Thyroid gland (tissue), 4 donors: ENCODE measurements at places on chromosomes 1 and 21. TPM values are rescaled to one million over a fixed set of nuclear protein-coding genes. Genes with fewer than 3 reads are reported as not detected.

Gene SAMD13
- total RNA-seq = 5.6 TPM

- H3K36me3 ChIP-seq = no peaks in the 10 kb centered on the region
- H3K4me1 ChIP-seq = peaks cover 42% of the 10 kb centered on the region
- no peak for DNase-seq
- no peaks in the 10 kb centered on the region for H3K27me3 ChIP-seq
Measured at GRCh38 chr21:38997051-38997842, 186.0 kb downstream of the PSMG1 start.

- DNase-seq = no peak
- H3K27me3 ChIP-seq = no peaks in the 10 kb centered on the region
- H3K27ac ChIP-seq = no peak overlapping the region
- H3K4me1 ChIP-seq = no peaks in the 10 kb centered on the region
- H3K4me3 ChIP-seq = no peak overlapping the region
Measured at GRCh38 chr1:22107126-22107525, 35.8 kb downstream of the WNT4 start.

DNA sequence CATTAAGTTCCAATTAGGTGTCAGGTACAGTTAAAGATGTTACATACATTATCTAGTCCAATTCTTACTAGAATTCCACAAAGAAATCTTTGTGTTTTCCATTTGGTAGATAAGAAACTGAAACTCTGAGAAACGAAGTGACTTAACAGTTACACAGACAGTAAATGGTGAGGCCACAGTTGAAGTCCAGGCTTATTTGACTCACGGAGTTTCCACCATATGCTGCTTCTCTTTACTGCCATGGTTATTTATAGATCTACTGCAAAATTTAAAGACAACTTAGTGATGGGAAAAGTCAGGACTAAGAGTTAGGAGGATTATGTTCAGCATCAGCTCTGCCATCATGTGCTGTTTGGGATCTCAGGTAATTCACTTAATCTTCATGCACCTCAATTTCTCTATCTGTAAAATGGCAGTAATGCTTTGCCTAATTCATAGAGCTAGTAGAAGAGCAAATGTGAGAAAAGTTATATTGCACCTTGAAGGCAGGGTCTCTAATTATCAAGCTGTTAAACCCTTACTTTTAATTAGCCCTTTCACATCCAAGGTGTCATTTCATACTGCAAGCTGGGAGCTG lies 26.2 kb upstream of the SAMSN1 start:
- no peaks in the 10 kb centered on the region for H3K4me1 ChIP-seq
- H3K4me3 ChIP-seq = no peak overlapping the region
- DNase-seq = no peak
- H3K27ac ChIP-seq = no peak overlapping the region
- H3K27me3 ChIP-seq = no peaks in the 10 kb centered on the region

DNA sequence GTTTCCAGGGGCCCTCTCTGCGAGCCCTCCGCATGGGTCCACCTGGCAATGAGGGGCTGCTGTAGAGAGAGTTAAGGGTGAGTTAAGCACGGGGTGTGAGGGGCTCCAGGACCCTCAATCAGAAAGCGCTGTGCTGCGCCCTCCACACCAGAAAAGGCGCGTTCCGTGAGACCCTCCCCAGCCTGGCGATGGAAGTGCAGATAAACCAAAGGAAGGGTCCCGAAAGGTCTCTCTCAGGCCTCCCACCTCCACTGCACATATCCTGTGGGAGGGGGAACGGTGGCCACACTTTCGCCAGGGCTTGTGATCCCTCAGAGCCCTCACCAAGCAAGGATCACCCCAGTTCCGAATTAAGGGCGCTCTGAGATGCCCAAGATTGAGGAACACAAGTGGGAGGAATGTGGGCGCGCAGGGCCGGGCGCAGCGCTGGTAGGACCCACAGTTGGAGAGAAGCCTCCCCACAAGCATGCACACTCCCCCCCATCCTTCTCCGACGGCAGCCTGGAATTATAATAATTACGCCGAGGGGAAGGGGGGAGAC lies 1.1 kb downstream of the WNT3A start:
- H3K27ac ChIP-seq = no peak overlapping the region
- H3K36me3 ChIP-seq = no peaks in the 10 kb centered on the region
- H3K27me3 ChIP-seq = peaks cover 19% of the 10 kb centered on the region
- H3K4me1 ChIP-seq = no peaks in the 10 kb centered on the region
- DNase-seq = no peak

DNA sequence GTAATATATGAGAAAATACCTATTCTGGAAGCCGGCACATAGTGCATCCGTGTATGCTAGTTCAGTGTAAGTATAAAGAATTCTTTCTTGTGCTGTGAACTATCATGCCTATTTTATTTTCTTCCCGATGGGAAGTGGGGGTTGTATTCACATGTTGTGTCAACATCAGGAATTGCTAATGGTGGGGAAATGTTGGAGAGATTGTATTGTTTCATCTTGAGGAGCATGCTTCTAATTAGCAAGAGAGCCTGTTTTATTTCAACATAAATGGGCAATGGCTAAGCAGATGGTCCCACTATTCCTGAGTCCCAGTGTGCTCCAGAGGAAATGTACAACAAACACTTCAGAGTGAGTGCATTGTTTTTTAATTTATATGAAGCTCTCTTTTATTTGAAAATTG lies 485.2 kb downstream of the PLPP3 start:
- H3K4me3 ChIP-seq = no peak overlapping the region
- no peaks in the 10 kb centered on the region for H3K4me1 ChIP-seq
- no peaks in the 10 kb centered on the region for H3K27me3 ChIP-seq
- H3K27ac ChIP-seq = no peak overlapping the region

Gene PALMD
- total RNA-seq = 8.9 TPM

Gene AMY2A
- total RNA-seq = not detected

Gene OR2W3
- total RNA-seq = 8.8 TPM

Gene ZMYND12
- total RNA-seq = 6.4 TPM

DNA sequence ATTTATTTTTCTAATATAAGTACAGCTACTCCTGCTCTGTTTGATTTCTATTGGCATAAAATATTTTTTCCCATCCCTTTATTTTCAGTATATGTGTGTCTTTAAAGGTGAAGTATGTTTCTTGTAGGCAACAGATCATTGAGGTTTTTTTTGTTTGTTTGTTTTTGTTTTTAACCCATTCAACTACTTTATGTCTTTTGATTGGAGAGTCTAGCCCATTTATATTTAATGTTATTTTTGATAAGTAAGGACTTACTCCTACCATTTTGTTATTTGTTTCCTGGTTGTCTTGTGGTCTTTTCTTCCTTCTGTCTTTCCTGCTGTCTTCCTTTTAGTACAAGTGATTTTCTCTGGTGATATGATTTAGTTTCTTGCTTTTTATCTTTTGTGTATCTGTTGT lies 285.1 kb upstream of the PROX1 start:
- DNase-seq = no peak
- no peak overlapping the region for H3K27ac ChIP-seq
- no peaks in the 10 kb centered on the region for H3K27me3 ChIP-seq
- H3K36me3 ChIP-seq = no peaks in the 10 kb centered on the region
- H3K4me3 ChIP-seq = no peak overlapping the region
- no peaks in the 10 kb centered on the region for H3K4me1 ChIP-seq
